ENCODE measurements at places on chromosomes 5 and 9.

DNA sequence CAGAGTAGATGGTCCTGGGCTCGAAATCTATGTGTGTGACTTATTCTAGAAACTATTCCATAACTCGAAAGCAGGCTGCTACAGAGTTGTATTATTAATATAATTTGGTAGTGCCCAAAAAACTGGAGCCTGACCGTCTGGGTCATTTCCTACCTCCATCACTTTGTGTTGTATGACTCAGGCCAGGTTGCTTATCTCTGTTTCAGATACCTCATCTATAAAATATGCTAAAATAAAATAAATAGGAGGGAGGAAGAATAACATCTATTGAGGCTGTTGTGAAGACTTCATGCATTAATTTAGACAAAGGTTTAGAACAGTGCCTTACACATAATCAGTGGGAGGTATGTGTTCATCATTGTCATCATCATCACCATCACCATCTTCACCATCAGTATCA is 57.7 kb downstream of the PDE4D start:
- no peak for DNase-seq

- no peak for DNase-seq
These were observed 13.2 kb upstream of the ZBTB43 start for GRCh38 chr9:126791406-126792230.

DNA sequence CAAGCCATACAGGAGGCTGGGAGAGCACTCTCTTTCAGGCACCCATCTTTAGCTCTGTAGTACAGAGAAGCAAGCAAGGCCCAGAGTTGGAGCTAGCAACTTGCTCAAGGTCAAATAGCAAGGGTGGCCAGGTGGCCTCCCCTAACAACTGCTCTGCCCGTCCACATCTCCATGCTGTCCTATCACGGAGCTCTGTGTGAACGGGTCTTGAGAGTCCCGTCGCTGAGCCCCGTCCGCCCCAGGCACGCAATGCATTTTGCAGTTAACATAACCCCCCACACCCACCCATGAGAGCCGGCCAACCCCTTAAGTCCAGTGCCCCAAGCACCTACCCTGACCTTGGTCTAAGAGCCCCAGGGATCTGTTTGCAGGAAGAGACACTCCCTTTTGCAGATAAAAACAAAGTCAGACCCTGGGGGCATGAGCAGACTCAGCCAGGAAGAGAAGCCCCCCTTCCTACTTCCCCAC is 1.5 kb downstream of the RNF44 start:
- DNase-seq: no peak

DNA sequence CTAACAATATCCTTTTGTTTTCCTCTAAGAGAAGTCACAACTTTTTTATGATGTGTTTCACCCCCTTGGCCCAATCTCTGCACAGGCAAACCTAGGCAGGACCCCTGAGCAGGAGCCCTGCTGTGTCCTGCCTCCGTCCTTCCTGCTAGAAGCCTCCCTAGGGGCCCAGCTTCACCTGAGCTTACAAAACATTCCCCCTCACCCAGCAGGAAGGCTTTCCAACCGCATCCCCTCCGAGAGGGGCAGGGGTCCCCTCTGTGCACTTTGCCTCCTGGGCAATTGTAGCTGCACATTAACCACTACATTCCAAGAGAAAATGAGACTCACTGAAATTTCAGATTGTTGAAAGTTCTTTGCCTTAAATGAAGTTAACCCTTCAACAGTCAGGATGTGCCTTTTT is 176.2 kb downstream of the IRX2 start:
- no peak for DNase-seq

DNA sequence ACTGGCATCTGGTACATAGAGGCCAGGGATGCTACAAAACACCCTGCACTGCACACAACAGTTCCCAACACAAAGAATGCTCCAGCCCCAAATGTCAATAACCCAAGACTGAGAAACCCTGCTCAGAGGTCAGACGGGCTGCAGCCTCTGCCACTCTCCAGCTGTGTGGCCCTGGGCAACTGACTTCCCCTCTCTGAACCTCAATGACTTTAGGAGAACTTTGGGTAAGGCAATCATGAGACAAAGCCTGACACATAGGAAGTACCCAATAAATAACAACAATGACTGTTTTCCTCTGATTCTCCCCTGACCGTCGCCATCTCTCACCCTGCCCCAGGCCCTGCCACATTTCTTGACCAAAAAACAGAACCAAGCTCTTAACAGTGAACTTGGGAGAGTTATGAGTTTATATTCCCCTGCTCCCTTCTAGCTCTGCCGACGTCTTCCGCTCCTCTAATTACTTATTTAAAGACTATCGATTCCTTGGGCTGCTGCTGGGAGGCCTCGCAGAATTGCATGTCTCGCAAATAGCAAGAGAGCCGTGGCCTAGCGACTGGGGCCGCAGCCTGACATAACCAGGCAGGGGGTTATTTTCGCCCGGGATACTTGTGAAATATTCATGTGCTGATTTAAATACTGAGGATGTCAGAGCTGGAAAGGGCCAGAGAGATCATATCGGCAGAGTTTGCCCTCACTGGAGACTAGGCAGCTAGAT is 24.5 kb upstream of the CRB2 start:
- no peak for DNase-seq

DNA sequence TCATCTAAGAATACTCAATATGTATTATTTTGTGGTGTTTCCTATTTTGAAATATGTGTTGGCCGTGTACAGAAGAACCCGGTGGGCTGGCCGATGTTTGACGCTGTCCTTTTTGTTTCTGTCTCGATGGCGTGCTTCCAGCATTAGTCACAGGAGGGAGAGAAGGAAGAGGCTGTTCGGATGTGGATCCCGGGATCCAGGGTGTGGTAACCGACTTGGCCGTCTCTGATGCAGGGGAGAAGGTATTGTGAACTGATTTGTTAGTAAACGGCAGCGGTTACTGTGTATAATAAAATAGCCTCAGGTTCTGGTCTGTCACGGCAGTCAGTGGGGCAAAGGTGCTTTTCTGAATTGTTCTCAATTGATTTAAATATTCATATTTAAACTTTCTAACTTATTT is 275.0 kb downstream of the ARHGEF28 start:
- DNase-seq: no peak

- no peak for DNase-seq
These were observed 254.6 kb upstream of the SLC24A2 start for GRCh38 chr9:20043461-20043860.

GRCh38 chr5:72634444-72634843 is 127.2 kb upstream of the ZNF366 start:
- no peak for DNase-seq

DNA sequence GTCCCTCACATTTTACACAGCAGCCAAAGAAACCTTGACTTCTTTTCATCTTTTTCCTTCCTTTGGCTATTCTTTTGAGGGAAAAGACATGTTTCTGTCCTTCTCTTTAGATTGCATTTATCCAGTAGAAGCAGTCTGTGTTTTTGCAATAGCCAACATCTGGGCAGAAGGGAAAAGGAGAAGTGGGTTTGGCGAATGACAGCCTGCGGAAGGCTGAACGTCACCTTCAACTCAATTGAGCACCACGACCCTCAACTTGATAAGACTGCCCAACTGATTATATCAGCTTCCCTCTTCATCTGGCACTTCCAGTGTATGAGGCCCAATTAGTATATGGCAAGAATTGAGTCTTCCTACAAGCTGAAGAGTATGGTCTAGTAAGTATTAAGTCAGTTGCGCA is 1997.6 kb upstream of the WWC1 start:
- no peak for DNase-seq

- no peak for DNase-seq
These were observed 34.5 kb upstream of the BASP1 start for GRCh38 chr5:17182981-17183380.

DNA sequence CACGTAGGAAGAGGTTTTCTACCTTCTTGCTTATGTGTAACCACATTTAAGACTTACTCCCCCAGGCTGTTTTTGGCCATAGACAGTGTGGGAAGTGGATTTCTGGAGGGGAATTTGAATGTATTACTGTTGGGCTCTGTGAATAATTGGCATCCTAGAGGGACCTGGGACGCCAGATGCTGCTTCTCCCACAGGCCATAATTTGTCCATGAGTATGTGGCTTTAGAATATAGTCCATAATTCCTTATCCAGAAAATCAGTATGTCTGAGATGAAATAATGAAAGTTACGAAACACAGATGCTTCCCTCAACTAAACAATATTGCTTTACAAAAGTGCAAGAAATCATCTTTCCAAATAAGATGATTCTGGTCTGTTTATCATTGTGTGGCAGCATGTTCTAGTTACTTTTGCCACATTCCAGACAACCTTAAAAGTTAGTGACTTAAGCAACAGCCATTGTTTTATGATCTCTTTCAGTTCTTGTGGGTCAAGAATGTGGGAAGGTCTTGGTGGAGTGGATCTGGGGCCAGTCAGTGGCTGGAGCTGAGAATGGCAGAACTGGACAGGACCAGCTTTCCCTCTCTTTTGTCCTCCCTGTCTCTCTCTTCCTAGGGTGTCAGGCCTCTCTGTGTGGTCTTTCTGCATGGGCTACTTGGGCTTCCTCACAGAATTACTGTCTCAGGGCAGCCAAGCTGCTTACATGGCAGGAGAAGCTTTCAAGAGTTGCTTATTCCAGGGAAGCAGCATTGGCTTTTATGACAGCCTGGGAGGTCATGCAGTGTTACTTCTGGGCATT is 79.4 kb downstream of the FBXL7 start:
- no peak for DNase-seq

GRCh38 chr5:78132507-78132906 is 162.0 kb downstream of the AP3B1 start:
- no peak for DNase-seq

- DNase-seq: peak; percentile 31
These were observed 86.7 kb downstream of the SLC1A3 start for GRCh38 chr5:36692791-36693763.

GRCh38 chr5:150035139-150035895 is 34.8 kb downstream of the HMGXB3 start:
- DNase-seq: no peak

DNA sequence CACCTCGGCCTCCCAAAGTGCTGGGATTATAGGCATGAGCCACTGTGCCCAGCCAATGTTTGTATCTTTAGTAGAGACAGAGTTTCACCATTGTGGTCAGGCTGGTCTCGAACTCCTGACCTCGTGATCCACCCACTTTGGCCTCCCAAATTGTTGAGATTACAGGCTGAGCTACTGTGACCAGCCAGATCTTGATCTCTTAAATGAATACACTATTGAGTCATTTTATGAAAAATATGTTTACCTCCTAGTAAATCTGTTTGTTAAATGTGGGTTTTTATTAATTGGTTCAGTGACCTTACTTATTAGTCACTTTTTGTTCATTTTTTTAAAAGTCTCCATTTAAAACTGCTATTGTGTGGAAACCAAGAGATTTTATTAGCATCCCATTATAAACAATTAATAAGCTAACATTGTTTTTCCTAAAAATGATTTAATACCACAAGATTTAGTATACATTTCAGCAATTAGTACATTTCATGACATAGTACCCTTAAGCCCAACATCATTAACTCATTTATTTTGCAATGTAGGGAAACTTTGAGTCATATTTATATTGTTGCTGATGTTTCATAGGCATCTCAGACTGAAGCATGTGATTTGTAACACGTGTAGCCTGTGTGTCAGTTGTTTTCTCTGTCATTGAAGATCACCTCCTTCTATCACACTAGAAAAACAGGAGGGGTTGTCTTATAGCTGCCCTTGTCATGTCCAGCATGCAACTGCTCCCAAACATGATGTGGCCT is 261.2 kb downstream of the TAF11L14 start:
- no peak for DNase-seq

DNA sequence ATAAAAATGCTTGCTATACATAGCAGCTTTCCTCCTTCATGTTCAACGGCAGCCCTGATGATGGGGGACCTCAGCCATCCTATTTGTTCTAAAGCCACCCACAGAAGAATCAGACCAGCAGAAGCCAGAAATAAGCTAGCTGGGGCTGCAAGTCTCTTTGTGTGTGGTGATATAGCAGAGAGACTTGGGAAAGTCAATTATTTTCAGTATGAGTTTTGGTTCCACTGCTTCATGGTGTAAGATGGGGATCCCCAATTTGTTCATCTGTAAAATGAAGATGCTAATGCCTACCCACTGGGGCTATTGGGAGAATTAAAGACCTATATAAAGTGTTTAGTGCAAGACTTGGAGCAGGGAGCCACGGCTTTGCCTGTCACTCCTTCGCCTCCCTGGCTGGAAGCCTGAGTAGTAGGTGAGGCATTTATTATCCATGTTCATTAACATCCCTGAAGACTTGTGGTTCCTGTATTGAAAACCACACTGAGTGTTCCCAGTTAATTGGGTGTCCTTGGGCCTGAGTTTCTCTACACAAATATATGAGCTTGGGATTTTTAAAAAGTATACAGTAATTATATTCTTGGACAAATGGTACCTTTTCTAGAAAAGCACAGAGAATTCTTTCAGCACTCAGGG is 210.1 kb upstream of the SLC24A2 start:
- no peak for DNase-seq

- DNase-seq: no peak
These were observed 115.8 kb downstream of the DPYSL3 start for GRCh38 chr5:147393874-147394672.

- DNase-seq: no peak
These were observed 429.9 kb downstream of the CAAP1 start for GRCh38 chr9:26462751-26463150.

- peak; percentile 15 for DNase-seq
These were observed 687.1 kb downstream of the TLE1 start for GRCh38 chr9:81002242-81002641.

DNA sequence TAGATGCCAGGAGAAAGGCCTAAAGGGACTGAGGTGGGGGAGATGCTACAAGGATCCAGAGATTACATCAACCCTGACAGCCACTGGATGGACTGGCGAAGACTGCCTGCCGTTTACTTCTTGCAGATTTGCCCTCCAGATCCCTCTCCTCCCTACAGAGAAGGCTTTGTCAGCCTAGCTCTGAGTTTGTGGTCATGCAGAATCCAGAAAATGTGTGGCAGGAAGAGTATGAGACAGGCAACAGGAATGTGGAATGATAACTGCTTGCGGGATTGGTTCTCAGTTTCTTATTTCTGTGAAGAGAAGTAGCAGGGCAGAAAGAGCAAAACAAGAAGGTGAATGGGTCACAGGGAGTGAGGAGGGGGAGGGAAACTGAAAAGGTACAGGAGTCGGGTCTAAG is 129.6 kb downstream of the TLE1 start:
- DNase-seq: no peak

DNA sequence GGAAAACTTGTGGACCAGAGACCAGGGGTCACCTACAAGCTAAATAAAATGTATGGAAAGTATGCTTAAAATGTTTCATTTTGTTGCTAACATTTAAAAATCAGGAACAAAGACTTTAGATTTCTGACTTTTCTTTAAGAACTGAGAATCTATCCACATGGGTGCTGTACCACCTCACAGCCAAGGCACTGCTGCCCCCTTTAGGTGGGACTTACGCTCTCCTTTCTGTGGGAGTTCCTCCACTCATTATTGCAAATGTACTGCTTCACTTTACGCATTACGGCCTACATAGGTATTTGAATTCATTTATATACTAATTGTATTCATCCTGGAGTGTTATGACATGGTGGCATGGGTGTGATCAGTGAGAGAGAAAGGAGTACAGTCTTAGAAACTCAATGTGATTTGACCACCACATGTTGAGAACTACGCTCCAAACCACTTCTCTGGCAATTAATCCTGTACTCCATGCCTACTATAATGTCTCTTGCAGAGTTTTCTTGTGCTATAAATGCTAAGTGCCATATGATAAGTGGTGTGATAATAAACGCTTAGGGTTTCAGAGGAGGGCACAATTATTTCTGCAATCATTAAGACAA is 24.7 kb upstream of the CETN3 start:
- DNase-seq: peak; percentile 53

- DNase-seq: no peak
These were observed 13.3 kb upstream of the RUSC2 start for GRCh38 chr9:35476596-35476995.
